ENCODE measurements at places on chromosomes 3 and 15.

DNA sequence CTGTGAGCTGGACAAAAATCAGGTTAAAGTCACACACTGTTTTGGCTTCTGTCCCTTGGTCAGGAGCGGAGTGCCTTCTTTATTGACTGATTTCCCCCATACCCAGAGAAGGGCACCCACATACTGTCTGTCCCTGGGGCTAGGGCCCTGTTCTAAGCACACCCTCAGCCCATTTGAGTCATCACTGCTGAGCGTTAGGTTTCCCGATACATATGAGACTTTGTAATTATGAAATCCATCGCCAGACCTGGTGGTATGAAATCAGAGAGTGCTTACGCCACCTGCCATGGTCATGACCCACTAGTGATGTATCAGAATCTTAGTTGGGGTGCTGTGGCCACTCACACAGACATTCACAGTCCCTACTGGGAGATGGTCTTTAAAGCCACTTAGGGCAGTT is 96.8 kb downstream of the CHDH start:
- DNase-seq, result no peak

- no peak for DNase-seq
Measured at GRCh38 chr15:69823223-69823907, 274.4 kb downstream of the TLE3 start.

DNA sequence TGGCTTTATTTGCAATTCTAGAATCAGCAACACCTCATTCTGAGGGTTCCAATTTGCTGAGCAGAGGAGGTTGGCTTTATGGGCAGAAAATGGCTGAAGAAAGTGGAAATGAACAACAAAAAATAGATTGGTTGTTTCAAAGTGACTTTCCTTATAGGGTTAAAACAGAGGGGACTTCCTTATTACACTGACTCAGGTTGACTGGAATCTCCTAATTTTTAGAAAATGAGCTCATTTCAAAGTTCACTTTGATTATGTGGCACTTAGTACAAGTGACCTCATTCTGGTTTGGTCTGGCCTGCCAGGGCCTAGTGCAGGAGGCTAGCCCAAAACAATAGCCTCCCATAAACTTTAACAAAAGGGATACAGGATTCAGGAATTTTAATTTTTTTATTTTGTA is 41.4 kb downstream of the NFKBIZ start:
- DNase-seq, result no peak

- DNase-seq, result no peak
Measured at GRCh38 chr15:57580866-57581265, 10.8 kb upstream of the MYZAP start.

DNA sequence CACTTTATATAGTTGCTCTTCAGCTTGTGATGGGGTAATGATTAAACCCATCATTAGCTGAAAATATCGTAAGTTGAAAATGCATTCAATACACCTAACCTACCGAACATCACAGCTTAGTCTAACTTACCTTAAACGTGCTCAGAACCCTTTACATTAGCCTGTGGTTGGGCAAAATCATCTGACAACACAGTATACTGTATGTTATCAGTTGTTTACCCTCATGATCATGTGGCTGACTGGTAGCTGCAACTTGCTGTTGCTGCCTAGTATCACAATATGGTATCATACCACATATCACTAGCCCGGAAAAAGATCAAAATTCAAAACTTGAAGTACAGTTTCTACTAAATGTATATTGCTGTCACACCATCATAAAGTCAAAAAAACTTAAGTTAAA is 9.5 kb downstream of the ZNF280D start:
- no peak for DNase-seq

GRCh38 chr3:161314836-161315395 is 56.4 kb downstream of the SPTSSB start:
- DNase-seq, result no peak

DNA sequence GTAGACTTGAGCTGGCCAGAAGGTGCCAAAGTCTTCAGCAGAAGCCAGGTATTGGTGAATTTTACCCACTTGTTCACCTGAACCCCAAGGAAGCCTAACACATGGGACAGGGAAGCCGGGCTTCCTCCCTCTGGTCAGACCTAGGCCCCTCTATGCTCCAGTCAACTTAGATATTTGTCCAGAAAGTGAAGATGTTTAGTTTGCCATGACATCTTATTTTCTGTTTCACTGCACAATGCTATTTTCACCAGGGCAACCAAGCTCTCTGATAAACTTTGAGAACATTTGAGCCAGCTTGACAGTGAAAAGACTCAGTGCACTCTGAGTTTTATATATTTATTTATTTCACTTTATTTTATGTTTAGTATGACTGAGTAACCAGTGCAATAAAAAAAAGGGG is 71.0 kb downstream of the SOX14 start:
- DNase-seq, result no peak

- DNase-seq, result no peak
Measured at GRCh38 chr15:88022716-88023115, 233.8 kb downstream of the NTRK3 start.

DNA sequence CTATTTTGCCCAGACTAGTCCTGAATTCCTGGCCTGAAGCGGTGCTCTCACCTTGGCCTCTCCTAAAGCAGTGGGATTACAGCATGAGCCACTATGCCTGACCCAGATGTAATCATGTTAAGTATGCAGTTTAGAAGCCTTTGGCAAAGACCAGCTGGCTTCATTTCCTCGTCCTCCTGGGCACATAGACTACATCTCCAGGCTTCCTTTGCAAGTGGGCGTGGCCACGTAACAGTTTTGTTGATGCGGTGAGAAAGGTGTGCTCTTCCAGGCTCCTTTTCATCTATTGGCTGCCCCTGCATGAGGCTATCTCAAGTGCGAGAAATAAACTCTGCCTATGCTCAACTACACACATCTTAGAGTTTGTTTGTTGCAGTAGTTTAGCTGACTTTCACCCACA is 13.0 kb downstream of the SV2B start:
- DNase-seq, result no peak

All from GF-D8 (cell line).